ENCODE measurements at places on chromosomes 6 and 20.

GRCh38 chr6:116223355-116223754 is 30.5 kb downstream of the TSPYL4 start:
- DNase-seq: no peak

DNA sequence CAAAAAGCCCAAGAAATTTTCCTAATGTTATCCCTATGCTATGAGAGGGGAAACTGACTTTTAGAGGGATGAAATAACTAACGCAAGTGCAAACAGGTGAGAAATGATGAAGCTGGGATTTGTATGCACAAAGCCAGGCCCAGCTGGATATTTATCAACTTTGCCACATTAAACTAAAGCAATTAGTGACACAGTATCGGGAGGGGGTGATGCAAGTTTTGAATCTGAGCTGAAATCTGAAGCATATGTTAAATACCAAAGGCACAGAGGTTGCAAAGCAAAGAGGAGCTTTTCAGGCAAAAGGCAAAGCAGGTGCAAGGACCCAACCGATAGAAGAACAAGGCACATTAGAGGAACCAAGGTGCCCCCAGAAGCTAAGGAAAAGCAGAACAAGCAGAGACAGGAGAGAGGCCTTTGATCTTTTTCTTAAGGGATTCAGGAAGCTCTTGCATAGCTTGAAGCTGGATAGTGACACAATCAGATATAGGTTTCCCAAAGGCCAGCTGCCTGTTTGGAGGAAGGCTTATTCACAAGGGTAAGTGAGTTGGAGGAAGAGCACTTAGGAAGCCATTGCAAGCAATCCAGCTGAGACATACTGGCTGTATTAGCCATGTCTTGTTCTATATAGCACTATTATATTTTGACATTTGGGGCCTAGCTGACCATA is 207.5 kb downstream of the HIVEP2 start:
- DNase-seq: no peak

GRCh38 chr20:17097603-17098002 is 129.2 kb upstream of the PCSK2 start:
- no peak for DNase-seq

DNA sequence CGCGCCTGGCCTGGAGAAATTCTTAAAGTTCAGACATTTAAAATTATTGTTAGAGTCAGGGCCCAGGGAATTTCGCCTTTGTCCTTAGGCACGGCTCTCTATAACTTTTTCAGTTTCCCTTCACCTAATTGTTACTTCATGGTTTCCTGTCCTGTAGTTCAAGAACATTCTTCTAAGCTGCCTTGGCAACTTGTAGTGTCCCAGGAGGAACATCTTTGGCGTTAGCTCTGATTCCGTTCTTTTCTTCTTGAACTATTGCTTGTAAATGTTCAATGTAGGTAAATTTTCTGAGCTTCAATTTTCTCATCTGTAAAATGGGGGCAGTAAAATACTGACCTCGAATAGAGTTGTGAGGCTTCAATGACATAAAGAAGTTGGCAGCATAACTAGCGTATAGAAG is 41.8 kb downstream of the TIAM2 start:
- no peak for DNase-seq

DNA sequence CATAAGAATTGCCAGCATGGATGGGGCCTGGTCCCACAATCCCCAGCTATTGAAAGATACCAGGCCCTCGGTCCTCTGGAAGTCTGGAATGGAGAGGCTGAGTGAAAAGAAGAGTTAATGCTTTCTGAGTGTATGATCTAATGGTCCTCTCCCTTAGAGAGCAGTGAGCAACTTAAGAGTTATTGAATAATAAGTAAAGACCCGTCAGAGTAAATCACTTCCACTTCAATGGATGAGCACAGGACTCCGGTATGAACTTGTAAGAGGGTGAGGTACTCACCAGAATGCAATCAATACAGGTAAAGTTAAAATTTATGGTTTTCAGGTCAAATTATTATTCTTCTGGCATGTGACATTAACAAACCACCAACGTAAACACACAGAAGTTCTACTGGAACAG is 39.9 kb downstream of the FAXC start:
- DNase-seq: no peak

- DNase-seq: no peak
Measured at GRCh38 chr20:24708411-24709295, 239.2 kb downstream of the SYNDIG1 start.

GRCh38 chr20:4252005-4252404 is 236.6 kb upstream of the RNF24 start:
- DNase-seq: no peak

- no peak for DNase-seq
Measured at GRCh38 chr6:32178547-32179440, 589 bp downstream of the RNF5 start.

- no peak for DNase-seq
Measured at GRCh38 chr6:157029980-157030690, 253.0 kb downstream of the ARID1B start.

DNA sequence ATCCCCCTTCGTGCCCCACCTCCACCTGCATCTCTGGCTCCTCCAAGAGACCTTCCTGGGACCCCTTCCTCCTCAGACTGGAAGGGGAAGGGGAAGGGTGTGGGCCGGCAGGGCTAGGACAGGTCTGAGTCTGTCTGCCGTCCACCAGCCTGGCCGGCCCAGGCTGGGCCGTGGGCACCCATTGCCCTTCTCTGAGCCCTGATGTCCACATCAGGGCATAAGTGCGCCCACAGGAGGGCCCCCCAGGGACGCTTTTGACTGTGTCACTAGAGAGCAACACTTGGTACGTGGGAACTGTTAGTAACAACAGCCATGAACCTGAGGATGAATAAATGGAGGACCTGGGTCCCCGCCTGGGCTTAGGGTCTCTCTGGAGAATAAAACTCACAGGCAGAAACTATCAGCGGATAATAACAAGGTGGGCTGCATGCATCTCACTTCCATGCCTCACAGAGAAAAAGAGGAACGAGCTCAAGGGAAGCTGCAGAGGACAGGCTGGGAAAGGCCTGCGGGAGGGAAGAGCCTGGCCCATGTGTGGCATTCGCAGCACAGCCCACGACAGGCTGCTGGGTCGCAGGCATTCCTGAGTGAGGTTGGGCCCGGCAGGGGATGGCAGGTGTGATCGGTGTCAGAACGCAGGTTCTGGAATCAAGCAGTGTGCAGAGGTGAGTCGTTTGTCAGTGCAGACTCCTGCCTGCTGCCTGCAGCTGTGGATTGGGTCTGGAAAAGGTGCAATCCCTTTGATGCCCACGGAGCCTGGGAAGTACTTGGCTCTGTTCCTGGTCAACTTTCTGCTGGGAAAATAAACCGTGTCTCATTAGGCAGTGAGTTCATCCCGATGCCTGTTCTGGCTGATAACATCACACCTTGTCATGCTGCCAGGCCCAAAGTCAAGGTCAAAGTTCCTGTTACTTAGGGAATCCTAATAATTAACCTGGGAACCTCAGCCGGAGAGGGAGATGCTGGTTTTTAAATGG is 60.9 kb downstream of the BCAS4 start:
- no peak for DNase-seq

DNA sequence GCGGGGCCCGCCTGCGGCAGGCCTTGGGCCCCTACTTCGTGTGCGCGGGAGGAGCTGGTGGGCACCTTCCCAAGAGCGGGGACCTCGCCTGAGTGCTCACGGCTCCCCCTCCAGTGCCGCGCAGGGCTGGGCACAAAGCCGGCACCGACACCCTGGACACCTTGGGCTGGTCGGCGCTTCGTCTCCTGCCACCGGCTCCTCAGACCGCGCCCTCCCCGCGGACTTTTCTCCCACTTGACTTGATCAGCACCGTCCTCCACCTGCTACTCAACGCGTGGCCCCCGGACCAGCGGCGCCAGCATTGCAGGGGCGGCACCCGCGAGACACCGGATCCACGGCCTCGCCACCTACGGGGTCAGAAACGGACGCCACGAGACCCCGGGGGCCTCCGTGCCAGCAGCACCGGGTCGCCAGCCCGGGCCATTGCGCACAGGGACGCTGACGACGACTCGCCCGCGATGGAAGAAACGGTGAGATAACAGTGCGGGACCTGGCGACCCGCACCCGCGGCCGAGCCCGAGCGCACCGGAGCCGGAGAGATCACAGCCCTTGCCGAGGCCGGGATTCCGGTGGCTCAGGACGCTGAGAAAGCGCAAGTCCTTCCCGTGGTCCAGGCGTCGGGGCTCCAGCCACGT is 154.2 kb downstream of the DLL1 start:
- DNase-seq: no peak

DNA sequence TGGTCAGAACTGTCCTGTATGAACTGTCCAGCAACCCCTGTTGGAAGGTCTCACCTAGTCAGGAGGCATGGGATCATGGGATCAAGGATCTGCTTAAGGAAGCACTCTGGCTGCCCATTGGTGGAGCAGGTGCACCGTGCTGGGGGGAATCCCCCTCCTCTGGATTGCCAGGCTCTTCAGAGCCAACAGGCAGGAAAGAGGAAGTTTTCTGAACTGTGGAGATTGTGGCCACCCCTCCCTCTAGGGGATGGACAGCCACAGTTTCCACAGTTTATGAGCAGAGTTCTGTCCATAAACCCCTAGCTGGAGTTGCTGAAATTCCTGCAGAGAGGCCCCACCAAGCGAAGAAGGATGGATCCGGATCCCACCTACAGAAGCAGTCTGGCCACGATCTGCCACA is 13.0 kb upstream of the HLA-DQB1 start:
- no peak for DNase-seq

DNA sequence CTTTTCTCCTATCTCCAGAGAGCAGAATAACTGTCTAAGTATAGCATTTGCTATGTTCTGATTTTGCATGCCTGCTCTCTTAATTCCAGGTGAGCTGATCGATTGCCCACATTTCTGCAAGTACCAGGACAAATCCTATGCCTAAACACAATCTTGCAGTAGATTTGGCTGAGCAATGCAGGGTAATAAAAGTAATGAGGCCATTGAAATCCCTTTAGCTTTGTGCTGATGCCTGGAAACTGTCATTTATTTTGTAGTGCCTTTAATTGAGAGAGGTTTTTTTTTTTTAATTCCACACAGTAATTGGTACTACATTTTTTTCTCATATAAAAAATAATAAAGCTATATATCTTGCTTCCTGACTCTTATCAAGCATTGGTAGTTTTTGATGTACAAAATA is 252.3 kb downstream of the NKAIN2 start:
- DNase-seq: no peak

GRCh38 chr20:32702706-32703425 is 29.1 kb upstream of the C20orf203 start:
- DNase-seq: no peak

GRCh38 chr6:166541876-166542579 is 44.5 kb downstream of the RAMACL start:
- DNase-seq: no peak

DNA sequence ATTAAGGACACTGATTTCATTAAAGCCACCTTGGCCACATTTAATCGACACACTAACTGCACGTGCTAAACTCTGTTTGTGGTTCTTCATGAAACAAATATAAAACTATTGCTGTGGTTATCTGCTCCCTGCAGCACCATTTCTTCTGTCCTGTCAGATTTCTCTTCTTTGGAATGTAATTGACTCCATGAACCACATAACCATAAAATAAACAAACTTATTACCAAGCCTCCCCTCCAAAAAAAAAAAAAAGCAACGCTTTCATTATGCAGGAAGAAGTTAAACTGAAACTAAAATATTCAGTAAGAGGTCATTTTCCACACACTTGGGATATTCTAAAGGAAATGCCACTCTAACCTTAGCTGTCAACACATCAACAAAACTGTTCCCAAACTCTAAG is 319.1 kb upstream of the NT5E start:
- DNase-seq: no peak

GRCh38 chr20:1621316-1621715 is 1.5 kb upstream of the SIRPB1 start:
- DNase-seq: no peak

DNA sequence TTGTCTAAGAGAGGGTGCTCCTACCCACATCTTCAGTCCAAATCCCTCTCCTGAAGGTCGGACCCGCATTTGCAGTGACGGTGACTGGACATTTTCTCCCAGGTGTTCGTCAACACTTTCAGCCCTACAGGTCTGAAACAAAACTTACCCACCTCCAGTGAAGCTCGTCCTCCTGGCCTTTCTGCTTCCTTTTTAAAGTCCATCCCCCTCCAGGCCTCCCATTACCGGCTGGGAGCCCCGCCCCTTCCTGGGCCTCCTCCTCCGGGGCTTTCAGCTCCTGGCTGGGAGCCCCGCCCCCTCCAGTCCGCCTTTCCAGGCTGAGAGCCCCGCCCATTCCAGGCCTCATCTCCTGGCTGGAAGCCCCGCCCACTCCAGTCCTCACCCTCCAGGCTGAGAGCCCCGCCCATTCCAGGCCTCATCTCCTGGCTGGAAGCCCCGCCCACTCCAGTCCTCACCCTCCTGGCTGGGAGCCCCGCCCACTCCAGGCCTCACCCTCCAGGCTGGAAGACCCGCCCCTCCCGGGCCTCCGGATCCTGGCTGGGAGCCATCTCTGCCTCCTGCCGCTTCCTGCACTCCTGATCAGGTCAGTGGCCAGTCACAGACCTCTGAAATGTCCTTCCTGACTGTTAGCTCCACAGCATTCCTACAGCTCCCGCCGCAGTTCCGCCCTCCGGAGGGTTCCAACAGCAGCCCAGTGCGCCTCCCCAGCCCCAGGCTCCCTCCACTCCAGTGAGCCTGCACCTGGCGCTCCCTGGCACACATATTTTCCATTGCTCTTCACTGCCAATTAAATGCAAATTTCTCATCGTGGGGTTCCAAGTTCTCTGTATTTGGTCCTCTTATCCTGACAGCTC is 98.5 kb downstream of the LY86 start:
- DNase-seq: no peak

DNA sequence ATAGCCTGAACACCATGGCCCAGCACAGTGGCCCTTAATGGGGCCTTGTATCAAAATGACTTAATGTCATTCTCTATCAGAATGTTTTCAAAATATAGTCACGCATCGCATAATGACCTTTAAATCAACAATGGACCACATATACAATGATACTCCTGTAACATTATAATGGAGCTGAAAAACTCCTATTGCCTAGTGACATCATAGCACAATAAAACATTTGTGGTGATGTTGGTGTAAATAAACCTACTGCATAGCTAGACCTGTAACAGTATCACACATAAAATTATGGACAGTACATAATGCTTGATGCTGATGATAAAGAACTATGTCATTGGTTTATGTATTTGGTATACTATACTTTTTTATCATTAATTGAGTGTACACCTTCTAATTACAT is 9.3 kb downstream of the ELOVL5 start:
- no peak for DNase-seq

DNA sequence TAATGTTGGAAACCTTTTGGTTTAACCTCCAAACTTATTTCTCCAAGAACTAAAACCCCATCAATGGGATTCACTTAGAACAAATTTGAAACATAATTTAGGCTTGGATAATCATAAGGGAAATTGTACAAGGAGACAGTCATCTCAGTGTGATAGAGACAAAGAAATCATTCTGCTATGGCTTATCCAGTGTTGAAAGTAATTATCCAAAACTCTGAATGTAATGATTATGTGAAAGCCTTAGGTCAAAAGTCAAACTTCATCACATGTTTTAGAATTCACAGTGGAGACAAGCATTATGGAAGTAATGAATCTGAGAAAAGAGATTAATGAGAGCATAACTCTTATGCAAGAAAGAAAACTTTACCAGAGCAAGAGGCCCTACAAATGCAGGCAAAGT is 20.0 kb downstream of the MC3R start:
- no peak for DNase-seq
